Activated CD4-positive, alpha-beta memory T cell treated with anti-CD3 and anti-CD28 coated beads for 36 hours (primary cell): ENCODE measurements at places on chromosomes 7 and 10.
A peak's percentile ranks its signal among the peaks of the same experiment; 100 is the strongest.

- DNase-seq, result no peak
Observed at GRCh38 chr10:97525086-97525485, 26.4 kb downstream of the UBTD1 start.

GRCh38 chr7:24572393-24572996 is 757 bp upstream of the PALS2 start:
- DNase-seq, result peak; percentile 60

DNA sequence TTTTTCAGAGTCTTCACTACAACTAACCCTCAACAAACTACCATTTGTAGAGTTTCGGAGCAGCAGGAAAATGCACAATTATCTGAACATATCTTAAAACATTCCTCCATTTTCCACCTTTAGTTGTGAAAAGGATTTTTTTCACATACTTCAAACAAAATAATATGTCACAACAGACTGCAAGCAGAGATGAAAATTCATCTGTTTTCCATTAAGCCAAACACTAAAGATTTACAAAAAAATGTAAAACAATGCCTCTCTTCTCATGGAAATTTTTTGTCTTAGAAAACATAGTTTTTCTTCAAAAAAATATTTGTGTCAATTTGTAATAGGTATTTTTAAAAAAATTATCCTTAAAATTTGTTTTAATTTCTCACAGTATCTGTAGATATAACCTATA is 98.9 kb downstream of the ARHGAP12 start:
- no peak for DNase-seq

GRCh38 chr10:6711408-6711841 is 131.3 kb upstream of the PRKCQ start:
- DNase-seq, result no peak

DNA sequence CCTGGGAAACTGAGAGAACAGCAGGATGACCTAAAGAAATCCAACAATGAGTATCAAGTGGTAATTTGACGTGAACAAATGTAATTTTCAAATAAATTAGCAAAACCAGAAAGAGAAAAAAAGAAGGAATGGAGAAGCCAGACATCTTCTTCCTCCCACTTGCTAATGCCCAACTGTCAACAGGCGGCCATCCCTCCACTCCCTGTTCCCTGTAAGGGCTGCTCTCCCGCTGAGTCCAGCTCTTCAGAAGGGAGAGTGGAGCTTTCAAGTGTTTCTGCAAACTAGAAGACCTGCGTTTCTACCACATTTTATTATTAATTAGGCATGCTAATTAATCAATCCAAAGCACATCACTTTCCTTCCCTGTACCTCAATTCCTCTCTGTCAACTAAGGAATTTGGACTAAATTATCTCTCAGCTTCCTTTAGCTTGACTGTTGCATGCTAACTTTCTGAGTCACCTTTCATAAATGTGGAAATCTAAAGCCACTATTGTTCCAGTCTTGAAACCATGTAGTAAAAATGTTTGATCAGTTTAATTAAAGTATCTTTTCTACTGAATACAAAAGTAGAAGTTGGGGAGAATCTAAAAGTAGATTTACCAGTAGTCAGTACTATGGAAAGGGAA is 48.4 kb upstream of the CUL1 start:
- DNase-seq, result no peak

DNA sequence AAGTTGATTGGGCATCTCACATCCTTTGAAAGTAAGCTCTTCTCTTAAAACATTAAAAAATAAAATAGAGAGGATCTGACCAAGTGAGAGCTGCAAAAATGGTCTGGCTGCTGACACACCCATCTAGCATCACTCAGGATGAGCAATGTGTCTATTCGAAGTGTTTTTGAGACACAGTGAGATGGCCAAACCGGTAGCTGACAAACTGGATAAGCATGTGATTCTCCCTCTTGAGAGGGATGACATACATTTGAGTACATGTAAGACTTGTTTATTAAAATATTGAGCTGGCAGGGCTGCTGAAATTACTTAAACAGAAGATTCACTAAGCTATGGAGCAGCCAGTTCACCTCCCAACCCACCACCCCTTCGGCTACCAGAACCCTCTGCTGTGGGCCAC is 333.9 kb downstream of the ADRA2A start:
- no peak for DNase-seq

- DNase-seq, result peak; percentile 16
Observed at GRCh38 chr10:123318516-123318915, 164.3 kb downstream of the BUB3 start.

GRCh38 chr10:79336739-79337138 is 10.5 kb upstream of the PPIF start:
- no peak for DNase-seq

DNA sequence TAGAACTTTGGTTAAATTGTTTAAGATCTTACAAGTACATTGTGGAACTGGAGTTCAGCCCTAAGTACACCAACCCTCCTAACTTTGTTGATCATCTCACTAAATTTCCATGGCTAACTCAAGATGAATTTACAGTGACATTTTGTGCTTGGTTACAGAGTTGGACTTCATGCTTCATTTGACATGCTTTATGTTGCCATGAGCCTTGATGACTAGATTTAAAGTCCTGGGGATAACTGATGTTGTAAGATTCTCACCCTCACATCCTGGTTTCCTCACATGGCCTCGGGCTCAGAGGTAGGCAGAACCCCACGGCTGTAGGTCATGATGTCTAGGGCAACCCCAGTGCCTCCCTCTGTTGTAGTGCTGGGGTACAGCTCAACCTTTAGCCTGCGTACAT is 397.2 kb upstream of the IGFBP3 start:
- no peak for DNase-seq

- DNase-seq, result no peak
Observed at GRCh38 chr7:41576166-41576565, 126.7 kb downstream of the INHBA start.

- DNase-seq, result no peak
Observed at GRCh38 chr10:124316326-124316725, 102.4 kb downstream of the OAT start.

GRCh38 chr10:99827936-99828335 is 45.5 kb downstream of the ABCC2 start:
- DNase-seq, result no peak

DNA sequence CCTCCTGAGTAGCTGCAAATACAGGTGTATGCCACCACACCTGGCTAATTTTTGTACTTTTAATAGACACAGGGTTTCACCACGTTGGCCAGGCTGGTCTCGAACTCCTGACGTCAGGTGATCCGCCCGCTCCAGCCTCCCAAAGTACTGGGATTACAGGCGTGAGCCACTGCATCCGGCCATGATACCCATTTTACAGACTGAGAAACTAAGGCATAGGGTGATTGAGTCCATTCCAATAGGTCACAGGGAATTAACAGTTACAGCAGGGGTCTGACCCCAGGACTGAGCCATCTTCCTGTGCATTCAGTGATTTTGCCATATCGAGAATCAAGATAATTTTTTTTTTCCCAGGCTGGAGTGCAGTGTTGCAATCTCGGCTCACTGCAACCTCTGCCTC is 12.3 kb upstream of the CTBP2 start:
- no peak for DNase-seq

- DNase-seq, result no peak
Observed at GRCh38 chr10:47179291-47179647, 120.7 kb upstream of the GDF10 start.

GRCh38 chr7:121442845-121443244 is 46.7 kb upstream of the FAM3C start:
- peak; percentile 20 for DNase-seq

- DNase-seq, result no peak
Observed at GRCh38 chr10:86970162-86970981, 2.1 kb downstream of the ADIRF start.
